ENCODE measurements at places on chromosomes 2 and 18. TPM values are rescaled to one million over a fixed set of nuclear protein-coding genes. Genes with fewer than 3 reads are reported as not detected.
A peak's percentile ranks its signal among the peaks of the same experiment; 100 is the strongest.

The PREPL gene
- total RNA-seq: 22.0 TPM

DNA sequence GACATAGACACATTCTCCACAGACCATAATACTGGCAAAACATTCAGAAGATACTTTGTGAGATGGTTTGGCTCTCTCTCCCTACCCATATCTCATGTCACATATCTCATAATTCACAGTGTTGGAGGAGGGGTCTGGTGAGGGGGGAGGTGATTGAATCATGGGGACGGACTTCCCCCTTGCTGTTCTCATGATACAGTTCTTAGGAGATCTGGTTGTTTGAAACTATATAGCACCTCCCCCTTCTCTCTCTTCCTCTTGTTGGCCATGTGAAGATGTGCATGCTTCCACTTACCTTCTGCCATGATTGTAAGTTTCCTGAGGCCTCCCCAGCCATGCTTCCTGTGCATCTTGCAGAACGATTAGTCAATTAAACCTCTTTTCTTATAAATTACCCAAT, 61.1 kb downstream of the HK2 start:
- no peak overlapping the region for H3K4me3 ChIP-seq
- no peaks in the 10 kb centered on the region for H3K4me1 ChIP-seq
- H3K27ac ChIP-seq: no peak overlapping the region
- H3K27me3 ChIP-seq: no peaks in the 10 kb centered on the region
- H3K36me3 ChIP-seq: peaks cover 20% of the 10 kb centered on the region

GRCh38 chr2:45412754-45413379, 198.2 kb downstream of the SRBD1 start:
- DNase-seq: no peak
- H3K36me3 ChIP-seq: peaks cover 13% of the 10 kb centered on the region
- H3K27me3 ChIP-seq: no peaks in the 10 kb centered on the region
- H3K4me3 ChIP-seq: no peak overlapping the region
- no peaks in the 10 kb centered on the region for H3K4me1 ChIP-seq

DNA sequence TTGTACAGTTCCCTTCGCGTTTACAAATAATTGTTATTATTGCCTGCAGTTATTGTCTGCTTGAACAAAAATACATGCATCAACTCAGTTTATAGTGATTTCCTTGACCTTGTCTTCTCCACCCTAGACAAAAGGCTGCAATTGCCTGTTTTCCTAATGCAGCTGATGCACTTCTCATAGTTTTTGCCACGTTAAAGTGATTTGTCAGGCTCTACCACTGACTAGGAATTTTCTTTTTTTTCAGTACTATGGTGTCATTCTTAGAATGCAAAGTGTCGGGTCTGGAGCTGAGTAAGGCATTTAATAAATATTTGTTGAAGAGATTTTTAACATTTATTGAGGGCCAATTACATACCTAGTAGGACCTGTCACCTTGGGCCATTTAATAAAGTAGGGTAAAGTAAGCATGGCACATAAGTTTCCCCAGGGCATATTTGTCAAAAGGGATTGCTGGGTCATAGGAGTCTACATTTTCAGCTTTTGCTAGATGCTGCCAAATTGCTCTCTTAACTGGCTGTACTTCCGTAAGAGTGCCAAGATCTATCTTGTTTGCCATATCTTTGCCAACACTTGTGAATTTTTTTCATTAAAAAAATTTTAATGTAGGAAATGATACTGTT, 24.1 kb downstream of the ACSL3 start:
- H3K4me3 ChIP-seq: no peak overlapping the region
- H3K27ac ChIP-seq: no peak overlapping the region
- H3K36me3 ChIP-seq: no peaks in the 10 kb centered on the region

DNA sequence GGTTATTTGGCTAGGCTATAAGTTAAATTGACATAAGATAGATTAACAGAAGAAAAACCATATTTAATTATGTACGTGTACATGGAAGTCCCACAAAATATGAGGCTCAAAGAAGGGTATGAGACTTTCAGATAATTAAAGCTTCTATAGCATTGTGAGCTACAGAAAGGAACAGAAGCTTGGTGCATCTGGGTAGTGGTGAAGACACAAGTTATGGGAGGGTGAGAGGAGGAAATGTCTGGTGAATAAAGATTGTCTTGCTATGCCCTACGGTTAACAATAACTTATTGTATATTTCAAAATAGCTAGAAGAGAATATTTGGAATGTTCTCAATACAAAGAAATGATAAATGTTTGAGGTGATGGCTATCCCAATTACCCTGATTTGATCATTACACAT, 6.8 kb upstream of the FAM124B start:
- H3K27me3 ChIP-seq: peaks cover 6% of the 10 kb centered on the region
- no peak for DNase-seq
- peaks cover 12% of the 10 kb centered on the region for H3K4me1 ChIP-seq
- H3K36me3 ChIP-seq: peaks cover 4% of the 10 kb centered on the region
- H3K27ac ChIP-seq: no peak overlapping the region

GRCh38 chr2:83238111-83238510, 1221.0 kb downstream of the SUCLG1 start:
- no peaks in the 10 kb centered on the region for H3K27me3 ChIP-seq
- no peak for DNase-seq
- H3K36me3 ChIP-seq: no peaks in the 10 kb centered on the region
- H3K27ac ChIP-seq: no peak overlapping the region

The FHOD3 gene
- 0.28 TPM for total RNA-seq

- no peak overlapping the region for H3K27ac ChIP-seq
- H3K27me3 ChIP-seq: no peaks in the 10 kb centered on the region
- H3K4me3 ChIP-seq: no peak overlapping the region
- H3K36me3 ChIP-seq: no peaks in the 10 kb centered on the region
- H3K4me1 ChIP-seq: no peaks in the 10 kb centered on the region
Observed at GRCh38 chr2:225867071-225867470, 467.6 kb downstream of the NYAP2 start.

DNA sequence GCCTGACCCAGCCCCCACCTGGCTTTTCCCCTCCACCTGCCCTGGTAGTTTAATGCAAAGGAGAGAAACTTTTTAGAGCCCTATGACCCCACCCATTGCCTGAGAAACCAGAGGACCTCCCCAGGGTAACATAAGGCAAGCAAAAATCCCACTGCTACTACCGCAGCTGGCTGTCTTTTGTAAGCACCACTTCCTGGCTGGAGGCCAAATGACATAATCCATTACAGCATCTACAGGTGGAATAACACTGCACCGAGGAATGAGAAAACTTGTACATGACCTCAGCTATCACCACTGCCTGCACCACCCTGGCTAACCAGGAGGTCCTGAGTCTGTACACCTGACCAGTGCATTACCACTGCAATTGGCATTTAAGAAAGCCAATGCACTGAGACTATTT, 149.6 kb upstream of the GALNT5 start:
- no peak overlapping the region for H3K27ac ChIP-seq
- DNase-seq: no peak
- no peaks in the 10 kb centered on the region for H3K36me3 ChIP-seq
- H3K4me1 ChIP-seq: no peaks in the 10 kb centered on the region
- no peaks in the 10 kb centered on the region for H3K27me3 ChIP-seq

DNA sequence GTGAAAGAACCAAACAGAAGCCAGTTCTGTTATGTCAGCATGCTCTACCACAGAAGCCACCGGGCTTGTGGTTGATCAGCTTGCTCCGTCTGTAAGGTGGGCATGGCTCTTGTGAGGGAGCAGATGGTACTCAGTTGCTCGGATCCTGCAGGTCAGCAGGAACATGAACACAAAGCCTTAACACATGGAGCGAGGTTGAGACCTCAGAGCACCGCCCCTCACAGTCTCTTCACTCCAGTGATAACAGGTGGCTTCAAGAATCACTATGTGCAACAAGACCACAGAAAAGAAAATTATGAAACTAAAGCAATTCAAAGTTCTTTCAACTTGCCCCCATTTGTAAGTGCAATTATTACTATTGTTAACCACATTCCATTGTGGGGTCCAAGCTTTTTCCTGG, 72.1 kb downstream of the OSBPL6 start:
- no peak overlapping the region for H3K4me3 ChIP-seq
- no peaks in the 10 kb centered on the region for H3K27me3 ChIP-seq
- no peak for DNase-seq

DNA sequence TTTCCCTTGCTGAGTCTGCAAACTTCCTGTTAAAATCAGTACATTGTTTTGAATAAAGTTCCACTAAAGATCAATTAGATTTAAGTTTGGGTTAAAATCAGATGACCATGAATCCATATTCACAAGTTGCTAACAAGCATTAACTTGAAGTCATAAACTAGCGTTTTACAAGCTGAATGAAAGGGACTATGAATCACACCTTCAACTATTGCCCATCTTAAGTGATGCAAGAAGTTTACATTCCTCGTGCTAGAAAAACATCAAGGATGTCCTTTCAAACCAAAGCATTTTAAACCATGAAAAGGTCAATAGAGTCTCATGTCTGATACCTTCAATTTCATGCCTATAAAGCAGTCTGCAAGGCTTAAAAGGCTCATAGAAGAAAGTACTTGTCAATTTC, 257.2 kb upstream of the SYT4 start:
- no peak overlapping the region for H3K27ac ChIP-seq
- DNase-seq: no peak
- no peak overlapping the region for H3K4me3 ChIP-seq
- no peaks in the 10 kb centered on the region for H3K27me3 ChIP-seq
- no peaks in the 10 kb centered on the region for H3K36me3 ChIP-seq

GRCh38 chr2:118683460-118683859, 164.0 kb downstream of the EN1 start:
- H3K27me3 ChIP-seq: peaks cover 8% of the 10 kb centered on the region
- H3K4me3 ChIP-seq: no peak overlapping the region
- no peak overlapping the region for H3K27ac ChIP-seq
- H3K4me1 ChIP-seq: no peaks in the 10 kb centered on the region
- no peak for DNase-seq

- DNase-seq: no peak
- H3K27ac ChIP-seq: no peak overlapping the region
- peaks cover 33% of the 10 kb centered on the region for H3K4me1 ChIP-seq
- H3K36me3 ChIP-seq: no peaks in the 10 kb centered on the region
- no peak overlapping the region for H3K4me3 ChIP-seq
- peaks cover 62% of the 10 kb centered on the region for H3K27me3 ChIP-seq
Observed at GRCh38 chr2:60513996-60514395, 39.5 kb downstream of the BCL11A start.

The LIMS4 gene
- 1.1 TPM for total RNA-seq

- H3K27ac ChIP-seq: no peak overlapping the region
- H3K4me3 ChIP-seq: no peak overlapping the region
Observed at GRCh38 chr2:167333245-167333644, 445.0 kb downstream of the XIRP2 start.

- H3K4me1 ChIP-seq: peaks cover 9% of the 10 kb centered on the region
- peak overlapping the region; percentile 26 for H3K4me3 ChIP-seq
- H3K27me3 ChIP-seq: peaks cover 22% of the 10 kb centered on the region
- no peaks in the 10 kb centered on the region for H3K36me3 ChIP-seq
Observed at GRCh38 chr18:70288171-70288850, 534 bp upstream of the SOCS6 start.

DNA sequence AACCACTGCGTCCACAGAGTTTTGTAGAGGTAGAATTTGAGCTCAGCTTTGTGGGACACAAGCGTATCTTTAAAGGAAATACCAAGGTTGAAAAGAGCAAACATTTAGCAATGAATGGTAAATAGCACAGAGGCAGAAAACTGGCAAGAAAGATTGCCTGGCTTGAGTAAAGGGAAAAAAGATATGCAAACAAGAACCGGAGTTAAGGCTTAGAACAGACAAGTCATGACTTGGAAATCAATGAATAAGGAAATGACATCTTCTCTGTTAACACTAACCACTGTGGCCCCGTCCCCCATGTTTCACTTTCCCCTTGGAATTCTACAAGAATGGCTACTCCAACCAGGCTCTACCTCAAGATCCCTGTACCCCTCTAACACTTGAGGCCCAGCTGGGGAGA, 3.8 kb downstream of the STAM2 start:
- peaks cover 58% of the 10 kb centered on the region for H3K4me1 ChIP-seq
- H3K27me3 ChIP-seq: no peaks in the 10 kb centered on the region
- DNase-seq: no peak
- H3K36me3 ChIP-seq: peaks cover 5% of the 10 kb centered on the region

The DLGAP1 gene
- total RNA-seq: 0.17 TPM

DNA sequence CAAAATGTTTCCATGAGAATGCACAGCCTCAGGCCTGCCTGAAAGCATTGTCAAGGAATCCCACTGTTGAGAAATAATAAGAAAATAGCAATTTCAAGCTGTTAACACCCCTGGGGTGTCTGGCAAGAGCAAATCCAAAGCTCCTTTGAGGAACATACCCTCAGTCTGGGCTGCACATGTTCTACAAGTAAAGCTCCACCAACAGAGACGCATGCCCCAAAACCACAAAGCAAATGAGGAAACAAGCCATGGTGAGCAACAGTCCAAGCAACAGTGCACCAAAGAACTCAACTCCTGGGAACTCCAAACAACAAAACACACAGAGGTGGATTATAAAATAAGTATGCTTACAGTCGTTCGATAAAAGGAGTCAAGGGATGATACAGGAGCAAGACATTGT, 40.3 kb downstream of the CYP27C1 start:
- no peaks in the 10 kb centered on the region for H3K4me1 ChIP-seq
- no peak for DNase-seq
- peaks cover 1% of the 10 kb centered on the region for H3K36me3 ChIP-seq
- H3K4me3 ChIP-seq: no peak overlapping the region
- no peak overlapping the region for H3K27ac ChIP-seq

DNA sequence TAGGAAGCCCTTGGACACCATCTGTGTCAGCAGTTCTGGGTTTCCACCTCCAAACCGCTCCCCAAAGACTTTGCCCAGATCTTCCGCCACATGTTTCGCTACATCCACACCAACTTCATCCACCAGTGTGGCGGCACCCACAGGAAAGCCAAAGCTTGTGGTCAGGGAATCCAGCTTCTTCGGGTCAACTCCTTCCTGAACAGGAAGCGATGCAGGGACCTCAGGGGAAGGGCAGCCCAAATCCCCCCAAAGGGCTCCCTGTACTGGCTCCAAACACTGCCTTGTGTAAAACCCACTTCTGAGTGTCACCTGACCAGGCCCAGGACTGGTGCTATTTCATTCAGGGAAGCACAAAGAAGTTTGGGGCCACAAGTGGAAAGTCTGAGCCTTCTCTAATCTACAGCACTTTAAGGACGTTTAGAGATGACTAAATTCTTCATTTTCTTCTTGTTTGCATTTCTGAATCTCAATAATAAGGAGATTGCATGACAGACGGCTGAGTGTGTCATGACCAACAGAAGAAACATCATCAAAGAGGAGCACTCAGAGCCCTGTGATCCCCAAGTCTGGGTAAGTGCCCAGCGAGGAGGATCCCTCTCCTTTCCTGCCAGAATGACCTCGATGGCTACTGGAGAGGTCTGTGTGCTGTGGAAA, 20.8 kb downstream of the GAREM2 start:
- H3K4me3 ChIP-seq: peak overlapping the region; percentile 11
- peaks cover 1% of the 10 kb centered on the region for H3K36me3 ChIP-seq
- DNase-seq: no peak
- peaks cover 11% of the 10 kb centered on the region for H3K4me1 ChIP-seq
- H3K27me3 ChIP-seq: no peaks in the 10 kb centered on the region
- peak overlapping the region; percentile 90 for H3K27ac ChIP-seq

The METTL4 gene
- 28.3 TPM for total RNA-seq

GRCh38 chr2:29531626-29532025, 389.8 kb downstream of the ALK start:
- H3K27ac ChIP-seq: no peak overlapping the region
- DNase-seq: no peak
- H3K36me3 ChIP-seq: no peaks in the 10 kb centered on the region
- peaks cover 6% of the 10 kb centered on the region for H3K4me1 ChIP-seq
- H3K4me3 ChIP-seq: no peak overlapping the region
- H3K27me3 ChIP-seq: peaks cover 47% of the 10 kb centered on the region
